Aorta (tissue), 5 donors: ENCODE measurements at places on chromosomes 1 and 21.

GRCh38 chr1:189620471-189620870, 857.2 kb downstream of the BRINP3 start:
- no peak for DNase-seq

DNA sequence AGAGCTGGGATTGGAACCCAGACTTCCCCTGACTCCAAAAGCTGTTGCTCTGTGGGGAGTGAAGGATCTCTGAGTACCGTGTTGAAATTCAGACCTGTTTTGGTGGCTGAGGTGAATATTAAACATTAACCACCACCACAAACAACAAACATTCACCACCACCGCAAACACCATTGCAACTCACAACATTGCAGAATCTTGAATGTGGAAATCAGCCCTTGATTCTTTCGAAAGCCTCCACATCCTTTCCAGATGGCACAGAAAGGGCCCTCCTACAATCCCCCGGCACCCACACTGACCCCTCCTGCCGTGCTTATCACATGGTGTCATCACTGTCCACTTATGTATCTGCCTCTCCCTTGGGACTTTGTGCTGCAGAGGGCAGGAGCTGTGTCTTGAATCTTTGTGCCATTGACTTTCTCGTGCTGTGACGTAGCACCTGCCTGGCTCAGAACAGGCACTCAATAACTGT, 1.4 kb downstream of the CDA start:
- DNase-seq = no peak

- DNase-seq = no peak
Measured at GRCh38 chr1:48214820-48215219, 7.7 kb upstream of the SLC5A9 start.

DNA sequence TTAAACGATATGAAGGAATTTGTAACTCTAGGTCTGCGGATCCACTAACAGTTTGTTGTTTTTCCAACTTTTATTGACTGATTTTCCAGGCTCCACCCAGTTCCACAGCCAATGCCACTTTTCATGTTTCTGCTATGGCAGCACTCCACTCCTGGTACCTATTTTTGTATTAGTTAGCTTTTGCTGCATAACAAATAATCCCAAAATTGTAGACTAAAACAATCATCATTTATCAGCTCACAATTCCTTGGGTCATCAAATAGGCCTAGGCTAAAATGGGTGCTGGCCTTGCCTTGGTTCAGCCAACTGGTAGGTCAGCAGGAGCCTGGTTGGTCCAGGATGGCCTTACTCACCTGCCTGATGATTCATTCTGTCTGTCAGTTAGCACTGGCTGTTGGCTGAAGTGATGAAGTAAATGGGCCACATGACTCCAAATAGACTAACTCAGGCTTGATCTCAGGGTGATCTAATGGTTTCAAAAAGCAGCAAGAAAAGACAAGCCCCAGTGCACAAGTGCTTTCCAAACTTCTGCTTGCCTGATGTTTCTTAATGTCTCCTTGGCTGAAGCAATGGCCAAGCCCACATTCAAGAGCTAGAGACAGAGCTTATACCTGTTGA, 3.2 kb upstream of the C8B start:
- no peak for DNase-seq

DNA sequence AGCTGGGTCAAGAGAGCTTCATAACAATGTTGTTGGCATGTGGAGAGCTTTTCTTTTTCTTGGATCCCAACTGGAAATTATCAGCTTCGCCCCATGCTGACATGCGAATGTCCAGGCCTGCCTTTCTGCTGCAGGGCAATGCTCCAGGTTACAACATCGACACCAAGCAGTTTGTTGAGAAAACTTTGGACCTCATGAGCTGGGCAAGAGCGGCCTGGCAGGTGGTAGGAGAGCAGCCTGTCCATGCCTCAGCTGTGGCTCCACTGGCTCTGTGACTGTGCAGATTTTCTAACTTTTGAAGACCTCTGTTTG, 41.4 kb downstream of the MTARC1 start:
- DNase-seq = no peak

- DNase-seq = no peak
Measured at GRCh38 chr1:111903871-111904449, 85.5 kb downstream of the KCND3 start.

- no peak for DNase-seq
Measured at GRCh38 chr1:212186427-212187207, 98.6 kb upstream of the PPP2R5A start.

GRCh38 chr1:212621949-212622305, 13.4 kb downstream of the ATF3 start:
- no peak for DNase-seq

GRCh38 chr1:222620566-222620965, 2.7 kb downstream of the MIA3 start:
- no peak for DNase-seq

DNA sequence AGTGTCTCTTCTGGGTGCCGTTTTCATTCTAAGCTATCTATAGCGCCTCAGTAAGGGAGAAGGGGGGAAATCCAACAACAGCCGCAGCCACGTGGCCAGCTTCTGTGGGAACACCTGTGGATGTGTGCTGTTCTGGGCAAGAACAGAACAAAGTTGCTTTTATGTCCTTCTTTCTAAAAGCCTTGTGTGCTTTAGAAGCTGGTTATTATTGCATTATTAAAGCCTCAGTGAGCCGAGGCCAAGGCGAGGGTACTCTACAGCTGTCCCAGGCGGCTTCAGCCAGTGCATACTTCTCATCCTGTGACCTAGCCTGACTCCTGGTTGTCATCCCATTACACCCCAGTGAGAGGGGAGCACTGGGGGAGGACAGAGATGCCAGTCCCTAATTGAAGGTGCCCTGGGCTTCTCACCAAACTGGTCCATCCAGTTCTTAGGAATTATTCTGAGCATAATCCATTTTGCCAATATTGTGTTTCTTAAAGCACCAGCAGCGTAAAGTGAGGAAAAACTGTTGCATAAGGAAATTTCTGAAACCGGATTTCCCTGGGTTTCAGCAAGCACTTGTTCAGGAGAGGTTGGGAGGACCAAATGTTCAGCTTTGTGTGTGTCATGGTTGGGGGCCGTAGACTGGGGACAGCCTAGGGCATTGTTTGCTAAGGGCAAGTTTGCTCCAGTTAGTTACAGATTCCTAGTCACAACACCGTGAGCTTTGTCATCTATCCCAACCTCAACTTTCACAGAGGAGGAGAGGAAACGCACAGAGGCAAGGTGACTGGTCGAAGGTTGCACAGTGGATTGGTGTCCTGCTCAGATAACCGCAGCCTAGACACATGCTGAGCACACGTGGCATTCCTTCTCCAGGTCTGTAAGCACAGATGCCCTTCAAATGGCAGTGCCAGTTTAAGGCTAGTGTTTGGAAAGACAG, 61.0 kb upstream of the ATP1A1 start:
- no peak for DNase-seq

DNA sequence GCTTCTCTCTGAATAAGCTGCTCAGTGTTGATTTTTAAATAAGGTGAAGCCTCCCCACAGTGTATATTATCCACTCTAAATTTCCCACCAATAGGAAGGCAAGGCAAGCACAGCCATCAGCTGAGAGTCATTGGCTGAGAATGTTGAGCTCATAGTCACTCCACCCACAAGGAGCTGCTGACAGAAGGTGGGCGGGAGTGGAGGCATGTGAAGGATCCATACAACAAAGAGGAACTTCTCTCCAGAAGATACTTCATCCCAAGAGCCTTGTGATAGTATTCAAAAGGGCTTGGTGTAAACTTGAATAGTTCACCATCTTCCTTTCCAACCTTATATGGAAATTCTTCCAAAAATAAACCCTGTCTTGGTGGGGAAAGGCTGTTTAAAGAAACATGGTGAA, 42.8 kb downstream of the SAMD13 start:
- no peak for DNase-seq

DNA sequence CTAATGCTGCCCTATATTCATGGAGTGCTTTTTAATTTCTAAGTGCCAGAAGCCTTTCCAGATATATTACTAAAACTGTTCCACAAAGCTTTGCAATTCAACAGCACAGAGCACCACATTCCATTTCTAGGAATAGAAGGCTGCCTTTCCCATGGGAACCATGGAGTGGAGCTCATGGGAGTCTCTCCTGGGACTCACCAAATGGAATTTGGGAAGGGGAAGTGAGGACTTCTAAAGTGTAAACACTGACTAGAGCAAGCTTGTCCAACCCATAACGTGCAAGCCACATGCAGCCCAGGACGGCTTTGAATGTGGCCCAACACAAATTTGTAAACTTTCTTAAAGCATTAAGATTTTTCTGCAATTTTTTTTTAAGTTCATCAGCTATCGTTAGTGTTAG, 190.4 kb upstream of the TNR start:
- DNase-seq = no peak

DNA sequence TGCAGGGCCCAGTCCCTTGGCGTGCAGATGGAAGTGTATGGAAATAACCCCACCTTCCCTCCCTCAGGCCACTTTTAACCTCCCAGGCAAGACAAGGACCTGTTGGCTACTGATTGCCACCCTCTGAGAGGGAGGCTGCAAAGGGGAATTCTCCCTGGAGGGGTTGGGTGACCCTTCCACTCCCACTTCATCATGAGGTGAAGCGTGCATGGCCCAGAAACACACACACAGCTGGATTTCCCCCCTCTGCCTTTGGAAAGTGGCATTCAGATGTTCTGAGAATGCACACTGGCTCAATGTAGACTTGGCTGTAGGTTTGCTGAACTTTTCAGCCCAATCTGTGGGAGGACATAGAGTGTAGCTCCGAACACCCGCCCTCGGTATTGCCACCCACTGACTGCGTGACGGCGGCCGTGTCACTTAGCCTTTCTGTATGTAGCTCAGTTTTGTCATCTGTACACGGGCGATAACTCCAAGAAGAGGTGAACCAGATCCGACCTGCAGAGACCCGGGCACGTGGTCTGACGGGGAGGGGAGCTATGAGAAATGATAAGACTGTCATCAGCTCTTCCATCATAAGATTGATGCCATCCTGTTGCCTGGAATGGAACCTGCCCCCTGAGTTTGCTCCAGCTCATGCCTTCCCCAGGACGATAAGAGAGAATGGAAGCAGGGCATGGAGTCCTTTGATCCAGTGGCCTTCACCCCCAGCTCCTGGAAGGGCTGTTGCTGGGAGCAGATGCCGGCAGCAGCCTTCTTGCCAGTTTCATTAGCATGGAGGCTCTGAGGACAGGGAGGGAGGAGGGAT, 19.3 kb downstream of the MIIP start:
- DNase-seq = no peak

DNA sequence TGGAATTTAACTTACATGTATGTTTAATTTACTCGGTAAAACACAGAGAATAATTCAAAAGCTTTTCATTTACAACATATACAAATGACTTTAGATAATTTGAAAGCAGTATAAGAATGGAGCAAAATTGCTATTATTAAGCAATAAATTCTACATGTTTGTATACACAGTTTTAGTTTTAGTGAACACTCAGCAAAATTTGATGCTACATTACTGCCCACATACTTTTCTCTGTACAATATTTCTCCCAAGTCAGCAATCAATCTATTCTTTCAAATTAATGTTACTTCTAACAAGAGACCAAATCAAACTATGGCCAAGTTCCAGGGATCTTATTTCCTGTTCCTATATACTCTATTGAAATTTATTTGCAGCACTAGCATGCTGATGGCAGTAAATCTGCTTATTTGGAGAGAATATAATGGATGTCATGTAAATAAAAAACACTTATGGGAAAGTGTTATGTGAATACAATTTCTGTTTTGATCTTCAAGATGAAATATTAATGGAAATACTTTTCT, 82.6 kb upstream of the BRINP3 start:
- DNase-seq = no peak

- no peak for DNase-seq
Measured at GRCh38 chr1:20105856-20106255, 13.5 kb downstream of the PLA2G2D start.
